ENCODE measurements at places on chromosomes 6 and 20.

GRCh38 chr20:53805895-53806384 lies 212.3 kb upstream of the ZNF217 start:
- DNase-seq: no peak

DNA sequence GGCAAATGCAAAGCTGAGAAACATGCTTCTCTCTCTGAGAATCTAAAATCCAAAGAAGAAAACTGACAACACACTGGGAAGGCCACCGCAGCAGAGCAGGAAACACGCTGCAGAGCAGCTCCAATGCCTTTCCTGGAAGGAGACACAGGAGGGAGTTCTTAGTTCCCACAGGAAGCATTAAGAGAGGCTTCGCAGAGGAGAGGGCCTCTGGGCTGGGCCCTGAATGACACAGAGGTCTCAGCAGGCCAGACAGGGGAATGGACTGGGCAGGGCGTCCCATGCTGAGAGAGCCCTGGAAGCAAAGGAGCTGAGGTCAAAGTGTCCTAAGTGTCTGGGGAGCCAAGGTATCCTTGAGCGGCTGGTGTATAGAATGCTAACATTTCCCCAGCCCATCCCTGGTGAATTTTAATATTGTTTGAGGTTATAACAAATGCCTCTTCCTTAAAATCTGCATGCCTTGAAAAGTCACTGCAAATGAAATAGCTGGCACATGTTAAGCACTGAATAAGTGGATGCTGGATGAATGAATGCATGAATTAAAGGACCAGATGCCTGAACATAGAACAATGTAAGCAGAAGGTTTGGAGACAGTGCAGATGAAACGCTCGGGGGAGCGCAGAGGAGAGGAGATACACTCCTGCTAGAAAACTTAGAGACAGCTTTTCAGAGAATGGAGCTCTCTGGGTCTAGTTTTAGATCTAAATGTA lies 110.0 kb upstream of the SYNDIG1 start:
- no peak for DNase-seq

DNA sequence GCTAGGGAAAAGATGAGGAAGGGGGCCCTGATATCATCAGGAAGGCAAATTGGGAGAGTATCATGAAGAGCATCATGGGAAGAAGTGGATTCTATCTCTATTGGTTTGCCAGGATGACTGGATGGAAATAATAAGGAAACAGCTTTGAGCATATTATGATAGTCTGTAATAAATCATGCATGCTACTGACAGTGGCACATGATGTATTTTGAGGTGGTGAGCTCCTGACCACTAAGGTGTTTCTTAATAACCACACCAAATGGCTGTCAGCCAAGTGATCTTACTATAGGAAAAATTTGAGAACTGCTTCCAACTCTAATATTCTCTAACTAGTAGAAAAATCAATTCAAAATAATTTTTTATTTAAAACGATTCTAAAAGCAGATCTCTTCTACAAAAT lies 548.4 kb upstream of the JAG1 start:
- DNase-seq: no peak

- no peak for DNase-seq
Observed at GRCh38 chr20:38612751-38613515, 11.3 kb downstream of the ARHGAP40 start.

- DNase-seq: no peak
Observed at GRCh38 chr20:2749343-2749950, 51.0 kb downstream of the CPXM1 start.

- DNase-seq: no peak
Observed at GRCh38 chr6:43089467-43089866, 13.4 kb downstream of the PTK7 start.

DNA sequence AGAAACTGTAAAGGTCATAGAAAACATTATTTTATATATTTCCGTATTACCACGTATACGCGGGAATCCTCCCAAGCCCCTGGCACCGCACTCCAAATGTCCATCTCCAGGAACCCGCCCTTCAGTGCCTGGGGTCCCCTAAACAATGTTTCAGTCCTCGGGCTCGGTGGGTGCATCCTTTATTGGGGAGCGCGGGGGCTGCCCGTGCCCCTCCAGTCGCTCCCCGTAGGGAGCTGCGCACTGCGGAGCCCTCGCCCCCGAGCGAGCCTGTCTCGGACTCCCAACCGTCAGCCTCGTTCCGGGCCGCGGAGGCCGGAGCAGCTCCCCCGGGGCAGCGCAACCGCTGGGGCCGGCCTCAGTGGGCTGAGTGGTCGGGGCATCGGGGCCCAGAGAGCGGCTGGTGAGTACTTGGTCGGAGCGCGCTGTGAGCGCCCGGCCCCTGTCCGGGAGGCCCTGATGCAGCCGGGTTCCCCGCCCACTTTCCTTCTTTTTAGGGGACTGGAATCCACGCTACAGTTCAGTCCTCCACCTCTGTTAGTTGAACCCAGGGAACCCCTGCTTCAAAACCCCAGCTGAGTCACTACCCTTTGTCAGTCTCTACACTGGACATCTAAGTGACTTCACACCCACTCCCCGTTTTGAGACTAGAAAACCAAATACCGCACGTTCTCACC lies at the start of gene DNAH8:
TSS of gene DNAH8 (plus strand) at position 296 of the 674 bp plus-strand sequence. CDS start 7,499 bp downstream, outside the sequence.
- peak; percentile 6 for DNase-seq

GRCh38 chr20:61135968-61136367 lies 116.1 kb upstream of the CDH4 start:
- no peak for DNase-seq

GRCh38 chr20:14595051-14595450 lies 257.6 kb upstream of the FLRT3 start:
- DNase-seq: no peak

- DNase-seq: no peak
Observed at GRCh38 chr20:41064377-41064776, 35.8 kb downstream of the TOP1 start.

DNA sequence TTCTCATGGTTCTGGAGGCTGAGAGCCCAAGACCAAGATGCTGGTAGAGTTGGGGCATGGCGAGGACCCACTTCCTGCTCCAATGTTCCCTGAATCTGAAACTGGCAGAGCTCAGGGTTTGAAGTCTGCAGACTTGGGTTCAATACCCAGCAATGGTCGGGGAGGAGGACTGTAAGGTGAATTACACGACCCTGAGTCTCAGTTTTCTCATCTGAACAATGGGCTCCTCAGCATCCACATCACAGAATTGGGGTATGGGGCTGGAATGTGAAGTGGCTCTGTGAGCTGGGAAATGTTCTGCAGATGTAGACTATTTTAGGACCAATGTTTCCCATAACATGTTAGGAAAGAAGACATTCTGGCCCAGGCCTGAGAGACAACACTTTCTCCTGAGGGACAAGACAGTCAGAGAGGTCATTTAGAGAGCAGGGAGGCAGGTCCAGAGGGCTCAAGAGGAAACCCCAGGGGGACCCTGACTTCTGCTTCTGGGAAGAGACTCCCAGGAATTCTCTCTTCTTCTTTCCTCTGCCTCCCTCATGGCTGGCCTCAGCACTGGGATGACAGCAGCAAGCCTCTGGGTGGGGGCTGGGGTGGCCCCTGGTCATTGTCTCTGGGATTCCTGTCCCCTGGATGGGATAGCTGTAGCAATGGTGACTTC lies 141.3 kb upstream of the PMEPA1 start:
- no peak for DNase-seq

- no peak for DNase-seq
Observed at GRCh38 chr20:18672834-18673233, 85.0 kb downstream of the DTD1 start.

DNA sequence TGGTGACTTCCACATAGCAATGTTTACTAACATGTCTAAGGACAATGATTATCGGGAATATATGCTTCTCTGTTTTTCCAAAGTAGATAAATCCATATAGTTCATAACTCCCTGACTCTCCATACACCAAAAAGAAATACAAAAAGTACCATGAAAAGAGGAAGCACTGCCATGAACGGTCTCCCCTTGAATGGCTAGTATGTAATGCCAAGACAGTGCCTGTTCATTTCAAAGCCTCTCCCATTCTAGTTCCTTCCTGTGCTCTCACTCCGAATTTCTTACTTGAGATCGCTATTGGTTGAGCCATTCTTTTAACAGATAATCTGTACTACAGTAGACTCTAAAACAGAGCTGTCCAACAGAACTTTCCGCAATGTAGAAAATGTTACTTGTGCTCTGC lies 54.8 kb upstream of the EDN1 start:
- peak; percentile 47 for DNase-seq

GRCh38 chr6:37712508-37712907 lies 14.8 kb upstream of the MDGA1 start:
- DNase-seq: no peak

DNA sequence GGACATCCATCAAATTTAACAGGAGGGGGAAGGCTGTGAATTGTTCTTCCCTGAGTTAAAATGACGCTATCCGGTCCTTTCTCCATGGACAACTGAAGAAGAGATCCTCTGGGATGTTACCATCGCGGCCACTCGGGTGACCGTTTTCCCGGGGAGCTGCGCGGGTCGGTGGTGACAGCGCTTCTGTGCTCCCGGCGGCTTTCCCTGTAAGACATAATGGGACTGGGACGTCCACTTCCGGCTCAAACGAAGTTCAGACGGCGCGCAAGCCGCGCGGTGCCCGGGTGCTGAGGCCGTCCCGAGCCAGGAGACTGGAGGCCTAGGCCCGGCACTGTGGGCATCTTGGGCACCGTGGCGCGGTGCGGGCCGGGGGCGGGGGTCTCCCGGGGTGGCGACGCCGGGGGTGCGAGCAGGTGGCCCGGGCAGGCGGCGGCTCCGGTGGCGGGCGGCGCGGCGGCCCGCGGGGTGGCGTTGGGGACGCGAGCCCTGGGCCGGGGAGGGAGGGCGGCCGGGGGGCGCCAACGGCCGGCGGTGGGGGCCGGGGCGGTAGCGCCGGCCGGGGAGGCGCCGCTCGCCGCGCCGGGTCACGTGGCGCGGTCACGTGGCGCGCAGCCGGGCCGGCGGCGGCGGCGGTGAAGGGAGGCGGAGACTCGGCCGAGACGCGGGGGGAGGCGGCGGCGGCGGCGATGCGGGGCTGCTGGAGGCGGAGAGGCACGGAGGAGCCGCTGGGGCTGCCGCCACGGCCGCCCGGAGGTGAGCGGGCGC lies 63.6 kb downstream of the GTF2H5 start:
- peak; percentile 47 for DNase-seq

- no peak for DNase-seq
Observed at GRCh38 chr6:41450581-41450980, 95.6 kb upstream of the FOXP4 start.

DNA sequence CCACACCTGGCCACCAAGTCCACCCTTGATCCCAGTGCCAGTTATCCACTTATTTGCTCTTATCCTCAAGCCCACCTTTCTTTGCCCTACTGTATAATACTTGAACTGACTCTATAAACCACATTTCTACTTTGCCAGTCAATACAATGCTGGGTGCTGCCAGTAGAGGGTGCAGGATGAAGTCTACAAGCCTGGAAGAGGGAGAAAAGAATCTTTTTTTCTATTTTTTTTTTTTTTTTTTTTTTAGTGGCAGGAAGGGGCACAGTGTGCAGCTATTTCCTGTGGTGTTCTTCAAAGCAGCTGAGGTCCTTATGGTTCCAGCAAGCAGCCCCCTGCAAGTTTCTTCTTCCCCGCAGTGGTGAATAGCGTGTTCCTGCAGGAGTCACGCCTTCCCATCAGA lies 22.2 kb upstream of the GABRR1 start:
- no peak for DNase-seq

DNA sequence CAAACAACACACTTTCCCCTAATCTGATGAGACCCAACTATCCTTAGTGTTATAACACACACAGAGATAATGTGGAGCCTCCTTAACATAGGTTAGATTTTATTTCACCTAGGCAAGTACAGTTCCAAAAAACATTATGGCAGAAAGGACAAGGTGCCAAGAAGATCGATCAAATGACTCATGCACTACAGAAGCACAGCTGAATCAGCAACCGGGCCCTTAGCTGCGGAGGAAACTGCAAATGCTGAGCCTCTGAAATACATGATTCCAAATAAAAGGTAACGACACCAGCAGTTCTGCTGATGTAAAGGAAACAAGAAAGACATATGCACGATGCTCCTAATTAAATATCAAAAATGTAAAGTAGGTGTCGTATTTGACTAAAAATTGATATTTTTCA lies 19.9 kb upstream of the MUC21 start:
- DNase-seq: no peak

DNA sequence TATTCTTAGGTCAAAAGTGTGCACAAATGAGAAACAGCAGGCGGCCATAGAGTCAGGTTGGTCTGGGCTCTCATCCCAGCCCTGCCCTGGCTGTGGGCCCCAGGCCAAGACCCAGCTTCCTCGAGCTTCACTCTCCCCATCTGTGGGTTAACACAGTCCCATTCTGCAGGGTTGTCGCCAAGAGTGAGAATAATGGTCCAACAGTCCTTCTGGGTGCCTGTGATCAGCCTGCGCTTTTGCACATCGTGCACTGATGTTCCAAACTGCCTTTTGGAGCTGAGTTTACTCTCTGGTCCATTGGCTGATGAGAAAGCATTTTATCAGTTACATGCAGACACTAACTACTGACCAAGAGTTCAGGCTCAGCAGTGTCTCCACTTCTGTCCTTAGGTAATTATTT lies 82.6 kb downstream of the INSM1 start:
- DNase-seq: no peak

DNA sequence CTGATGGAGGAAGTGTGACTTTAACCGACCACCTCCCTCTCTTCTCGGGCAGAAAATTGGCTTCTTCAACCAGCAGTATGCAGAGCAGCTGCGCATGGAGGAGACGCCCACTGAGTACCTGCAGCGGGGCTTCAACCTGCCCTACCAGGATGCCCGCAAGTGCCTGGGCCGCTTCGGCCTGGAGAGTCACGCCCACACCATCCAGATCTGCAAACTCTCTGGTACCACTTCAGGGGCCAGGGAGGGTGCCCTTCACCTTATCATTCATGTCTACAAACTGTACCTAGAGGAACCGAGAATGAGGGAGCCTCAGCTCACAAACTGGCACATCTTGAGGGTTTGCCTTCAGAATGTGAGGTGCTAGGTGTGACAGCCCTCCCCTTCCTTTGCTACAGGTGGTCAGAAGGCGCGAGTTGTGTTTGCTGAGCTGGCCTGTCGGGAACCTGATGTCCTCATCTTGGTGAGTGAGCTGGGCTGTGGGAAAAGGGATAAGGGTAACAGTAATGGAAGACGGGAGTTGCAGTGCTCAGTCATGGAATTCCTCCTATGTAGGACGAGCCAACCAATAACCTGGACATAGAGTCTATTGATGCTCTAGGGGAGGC lies 18.6 kb downstream of the ABCF1 start:
- DNase-seq: no peak

- DNase-seq: no peak
Observed at GRCh38 chr6:147564556-147564955, 56.1 kb downstream of the SAMD5 start.

GRCh38 chr6:16712255-16712930 lies 48.9 kb downstream of the ATXN1 start:
- DNase-seq: peak; percentile 68

GRCh38 chr6:142469220-142469619 lies 167.4 kb downstream of the ADGRG6 start:
- no peak for DNase-seq

GRCh38 chr6:111765763-111766162 lies 107.5 kb downstream of the FYN start:
- DNase-seq: no peak

DNA sequence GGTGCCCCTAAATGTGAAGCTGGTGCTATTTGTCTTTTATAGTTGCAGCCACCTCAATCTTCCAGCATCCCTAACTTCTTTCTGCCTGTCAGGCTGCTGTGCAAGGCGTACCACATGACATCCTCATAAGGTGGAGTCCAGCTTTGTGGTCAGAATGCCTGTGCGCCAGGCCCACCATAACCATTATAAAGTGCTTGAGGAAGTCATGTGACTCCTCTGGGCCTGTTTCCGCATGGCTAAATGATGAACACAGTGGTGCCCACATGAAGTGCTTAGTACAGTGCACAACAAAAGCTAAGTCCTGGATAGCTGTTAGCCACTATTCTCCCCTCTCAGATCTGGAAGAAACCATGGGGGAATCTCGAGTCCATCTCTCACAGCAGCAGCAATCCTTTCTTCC lies 75.6 kb downstream of the INSM1 start:
- no peak for DNase-seq

Data from inflammatory macrophage treated with lipopolysaccharide for 1 hour (primary cell).